ENCODE measurements at places on chromosomes 13 and 19.

DNA sequence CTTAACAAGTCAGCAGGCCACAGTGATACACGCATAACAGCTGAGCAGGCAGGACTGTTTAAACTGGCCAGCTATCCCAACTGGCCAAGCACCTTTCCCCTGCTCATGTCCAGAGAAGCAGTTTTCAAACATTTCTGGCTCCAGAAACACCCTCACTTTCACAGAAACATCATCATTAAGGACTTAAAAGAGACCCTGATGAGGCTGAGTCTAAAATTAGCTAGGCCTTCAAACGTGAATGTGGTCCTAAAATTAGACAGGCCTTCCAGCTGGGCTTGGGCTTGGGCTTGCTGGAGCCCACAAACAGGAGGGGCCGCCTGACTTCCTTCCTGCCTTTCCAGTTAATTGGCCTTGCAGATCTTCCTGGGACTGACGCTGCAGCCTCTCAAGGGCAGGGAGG, 334.2 kb downstream of the DNAJC15 start:
- DNase-seq, result no peak

DNA sequence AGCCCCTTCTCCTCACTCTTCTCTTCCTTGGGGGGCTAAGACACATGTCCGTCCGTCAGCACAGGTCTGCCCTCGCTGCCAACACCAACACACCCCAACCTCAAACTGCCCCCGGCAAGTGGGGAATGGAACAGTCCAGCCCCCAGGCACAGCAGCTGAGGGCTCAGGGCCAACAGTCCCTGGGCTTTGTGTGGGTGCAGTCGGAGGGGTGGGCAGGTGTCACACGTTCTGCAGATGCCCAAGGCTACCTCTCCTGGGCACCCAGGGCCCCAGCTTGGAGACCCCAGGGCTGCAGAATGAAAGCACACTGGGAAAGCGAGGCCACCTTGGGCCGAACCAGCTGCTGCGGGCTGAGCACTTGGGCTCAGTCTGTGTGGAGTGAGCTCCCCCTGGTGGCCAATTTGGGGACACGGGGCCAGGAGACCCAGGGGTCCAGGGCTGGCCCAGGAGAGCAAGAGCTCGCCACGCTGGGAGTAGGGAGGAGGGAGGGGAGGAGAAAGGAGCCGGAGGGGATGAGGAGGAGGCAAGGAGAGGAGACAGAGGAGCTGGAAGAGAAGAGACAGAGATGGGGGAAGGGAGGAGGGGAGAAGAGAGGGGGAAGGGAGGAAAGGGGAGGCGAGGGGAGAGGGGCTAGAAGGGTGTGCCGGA, 14.0 kb upstream of the ATP8B3 start:
- peak; percentile 66 for DNase-seq

DNA sequence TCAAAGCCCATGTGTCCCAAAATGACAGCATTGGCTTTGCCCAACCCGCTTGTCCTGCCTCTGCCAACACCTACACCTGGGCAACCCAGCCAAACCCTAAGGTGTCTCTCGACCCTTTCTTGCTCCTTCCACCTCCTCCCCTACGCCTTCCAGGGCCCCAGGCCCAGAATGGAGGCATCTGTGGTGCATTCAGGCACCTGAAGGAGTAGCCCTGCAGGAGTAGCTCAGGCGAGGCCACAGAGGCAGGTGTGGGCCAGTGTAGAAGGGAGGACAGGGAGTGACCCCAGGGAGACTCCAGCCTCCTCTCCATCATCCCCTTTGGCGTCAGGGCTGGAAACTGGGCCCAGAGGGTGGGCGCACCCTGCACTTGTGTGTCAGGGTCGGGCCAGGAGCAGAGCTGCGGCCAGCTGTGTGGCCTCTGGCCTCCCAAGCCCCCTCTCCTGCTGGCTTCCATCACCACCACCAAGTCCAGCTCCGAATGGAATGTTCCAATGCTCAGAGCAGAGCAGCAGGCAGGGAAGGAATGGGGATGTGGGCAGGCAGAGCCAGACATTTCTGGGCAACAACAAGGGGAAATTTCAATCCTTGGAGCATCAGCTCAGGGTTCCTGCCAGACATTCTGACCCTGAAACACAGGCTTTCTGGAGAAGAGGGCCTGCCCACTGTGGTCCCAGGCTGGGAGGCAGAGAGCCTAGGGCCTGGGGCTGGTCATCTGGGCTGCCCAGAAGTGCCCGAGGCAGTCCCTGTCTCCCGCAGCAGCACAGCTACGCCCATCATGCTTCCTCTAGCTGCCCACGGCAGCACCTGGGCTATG, 16.4 kb downstream of the PLEKHF1 start:
- DNase-seq, result no peak

- DNase-seq, result no peak
Measured at GRCh38 chr19:32230441-32230840, 115.0 kb upstream of the ZNF507 start.

GRCh38 chr19:14405380-14405757, 13.8 kb downstream of the DDX39A start:
- no peak for DNase-seq

DNA sequence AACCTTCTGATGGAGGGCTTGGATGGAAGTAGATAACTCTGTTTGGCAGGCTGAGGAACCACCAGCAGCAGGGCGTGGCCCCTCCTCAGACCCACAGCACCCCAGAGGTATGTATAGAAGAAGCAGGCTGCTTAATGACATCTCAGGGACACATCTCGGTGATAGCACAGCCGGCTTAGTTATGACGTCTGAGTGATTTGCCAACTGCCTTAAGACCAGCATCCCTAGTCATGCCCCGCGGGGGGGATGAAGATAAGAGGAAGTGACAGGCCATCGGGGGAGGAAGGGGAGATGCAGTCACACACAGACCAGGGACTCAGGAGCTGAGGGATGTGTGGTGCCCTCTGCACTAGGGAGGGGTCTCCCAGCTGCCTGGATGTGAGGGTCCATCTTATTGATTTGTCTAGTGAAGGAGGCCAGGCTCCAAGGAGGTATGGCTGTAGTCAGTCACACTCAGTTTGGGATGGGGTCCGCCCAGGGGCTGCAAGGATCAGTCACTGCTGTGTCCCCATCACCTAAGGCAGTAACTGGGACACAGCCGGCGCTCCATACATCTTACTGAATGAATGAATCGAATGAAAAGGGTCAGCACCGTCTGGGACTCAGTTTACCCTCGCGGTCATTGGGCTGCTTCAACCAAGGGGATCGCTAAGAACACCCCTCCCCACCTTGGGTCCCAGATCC, 19.2 kb upstream of the ERCC1 start:
- no peak for DNase-seq

DNA sequence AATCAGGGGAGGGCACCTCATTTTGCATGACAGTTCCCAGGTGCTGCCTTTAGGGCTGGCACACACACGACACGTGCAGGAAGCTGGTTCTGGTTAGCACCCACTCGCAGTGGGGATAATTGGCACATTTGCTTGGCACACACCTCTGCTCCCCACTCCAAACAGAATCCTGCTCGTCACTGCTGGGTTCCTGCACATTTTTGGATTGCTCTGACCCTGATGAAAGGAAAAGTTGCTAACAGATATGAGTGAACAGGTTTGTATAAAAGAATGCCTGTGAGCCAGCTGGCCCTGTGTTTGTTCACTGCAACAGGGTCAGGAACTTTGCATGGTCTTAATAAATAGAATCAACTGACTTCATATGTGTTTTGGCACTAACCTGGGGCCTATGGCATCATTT, 1500.4 kb downstream of the EFNB2 start:
- no peak for DNase-seq

- DNase-seq, result no peak
Measured at GRCh38 chr13:101624981-101625380, 172.5 kb downstream of the ITGBL1 start.

- DNase-seq, result no peak
Measured at GRCh38 chr19:44866664-44867063, 20.6 kb downstream of the NECTIN2 start.

- DNase-seq, result no peak
Measured at GRCh38 chr19:371501-372168, 27.0 kb upstream of the MIER2 start.

- DNase-seq, result no peak
Measured at GRCh38 chr13:73580513-73581267, 521.9 kb downstream of the KLF5 start.

DNA sequence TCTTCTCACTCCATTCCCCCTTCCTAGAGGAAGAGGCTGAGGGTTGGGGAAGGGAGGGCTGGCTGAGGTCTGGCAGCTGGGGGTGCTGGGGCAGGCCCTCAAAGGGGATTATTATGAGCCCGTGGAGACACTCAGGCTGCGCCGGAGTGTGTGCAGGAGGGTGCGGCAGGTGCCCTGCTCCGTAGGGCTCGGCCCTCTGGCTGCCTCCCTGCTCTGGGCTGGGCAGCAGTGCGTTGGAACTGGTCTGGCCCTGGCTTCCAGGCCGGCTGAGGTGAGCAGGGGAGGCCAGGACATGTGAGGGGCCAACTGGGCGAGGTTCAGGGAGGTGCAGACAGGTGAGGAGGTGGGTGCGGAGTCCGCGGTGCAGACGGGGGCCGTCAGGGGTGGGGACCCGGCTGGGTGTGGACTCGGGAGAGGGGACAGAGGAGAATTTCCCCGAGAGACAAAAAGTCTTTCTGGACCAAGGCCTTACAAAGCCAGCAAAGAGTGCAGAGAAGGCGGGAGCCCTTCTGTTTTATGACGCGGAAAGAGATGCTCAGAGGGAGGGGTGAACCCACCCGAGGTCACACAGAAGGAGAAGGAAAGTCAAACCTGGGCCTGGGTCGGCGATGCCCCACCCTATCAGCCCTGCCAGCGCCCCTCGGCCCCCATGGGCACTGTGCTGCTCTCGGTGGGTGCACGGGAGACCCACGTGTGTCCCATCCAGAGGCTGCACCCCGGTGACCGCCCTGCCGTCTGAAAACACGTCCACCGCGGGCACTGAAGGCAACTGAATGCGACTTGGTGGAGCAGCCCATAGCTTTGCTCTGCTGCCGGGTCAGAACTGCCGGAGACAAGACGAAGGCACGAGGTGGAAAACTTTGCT, 31.0 kb downstream of the PIP5K1C start:
- no peak for DNase-seq

DNA sequence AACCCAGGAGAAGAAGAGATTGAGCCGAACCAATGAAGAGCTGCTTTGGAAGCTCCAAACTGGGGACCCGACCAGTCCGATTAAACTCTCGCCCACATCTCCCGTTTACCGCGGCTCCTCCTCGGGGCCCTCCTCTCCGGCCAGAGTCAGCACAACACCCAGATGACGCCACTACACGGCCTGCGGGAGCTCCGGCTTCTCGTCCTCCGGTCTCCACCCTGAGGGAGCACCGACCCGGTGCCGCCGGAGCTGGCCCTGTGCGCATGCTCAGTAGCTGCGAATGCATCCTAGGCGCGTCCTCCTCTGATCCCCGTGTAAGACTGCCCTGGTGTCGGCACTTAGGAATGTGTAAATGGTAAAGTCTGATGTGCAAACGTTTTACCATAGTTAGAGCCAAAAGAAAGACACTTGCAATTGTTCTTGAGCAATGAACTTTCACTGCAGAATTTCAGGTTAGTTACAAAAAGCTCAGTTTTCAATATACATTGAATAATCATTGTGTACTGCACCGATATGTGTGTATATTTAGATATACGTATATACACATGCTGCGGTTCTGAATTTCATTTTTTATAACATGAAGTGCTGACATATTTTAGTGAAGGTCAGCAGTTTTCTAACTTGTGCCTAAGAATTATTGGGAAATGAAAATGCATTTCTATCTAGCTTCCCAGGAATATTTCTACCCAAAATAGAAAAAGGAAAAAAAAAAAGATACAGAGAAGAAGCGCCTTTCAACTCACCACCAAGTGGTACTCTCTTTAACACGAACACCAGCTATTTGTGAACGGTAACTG, 92.2 kb downstream of the SLC7A1 start:
- DNase-seq, result no peak

DNA sequence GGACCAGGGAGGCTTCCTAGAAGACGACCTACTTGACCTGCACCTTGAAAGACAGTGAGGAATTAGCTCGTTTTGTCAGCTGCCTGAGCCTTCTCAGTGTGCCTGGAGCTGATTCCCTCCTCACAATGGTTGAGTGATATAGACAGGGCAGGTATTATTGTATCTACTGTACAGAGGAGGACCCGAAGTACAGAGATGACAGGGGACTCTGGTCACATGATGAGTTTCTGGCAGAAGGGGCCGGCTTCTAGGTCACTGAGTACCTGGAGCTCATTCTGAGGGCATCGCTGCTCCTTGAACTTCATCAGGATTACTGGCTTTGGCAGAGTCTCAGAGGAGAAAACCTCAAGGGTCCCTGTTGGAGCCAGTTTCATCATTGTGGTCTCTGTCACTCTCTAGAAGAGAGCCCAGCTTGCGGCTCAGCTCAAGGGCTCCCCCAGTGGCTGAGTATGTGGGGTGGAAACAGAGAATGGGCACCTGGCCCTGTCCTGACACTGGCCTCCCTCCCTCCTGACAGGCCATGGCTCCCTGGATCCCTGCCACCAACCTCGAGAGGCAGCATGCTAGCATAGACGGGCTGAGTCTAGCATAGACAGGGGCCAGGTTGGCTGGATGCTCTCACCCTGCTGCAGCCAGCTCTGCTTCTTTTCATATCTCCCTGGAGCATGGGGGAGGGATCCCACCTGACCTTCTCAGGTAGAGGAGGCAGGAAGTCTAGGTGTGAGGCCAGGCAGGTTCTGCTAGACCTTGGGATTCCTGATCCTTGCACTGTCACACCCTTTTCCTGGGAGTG, 38.7 kb downstream of the NFIX start:
- DNase-seq, result peak; percentile 22

Measured in stimulated activated naive CD4-positive, alpha-beta T cell treated with Interleukin-2 at 50 U/mL for 16 hours (primary cell).